AG08395 (cell line): ENCODE measurements at places on chromosomes 12 and 14.

DNA sequence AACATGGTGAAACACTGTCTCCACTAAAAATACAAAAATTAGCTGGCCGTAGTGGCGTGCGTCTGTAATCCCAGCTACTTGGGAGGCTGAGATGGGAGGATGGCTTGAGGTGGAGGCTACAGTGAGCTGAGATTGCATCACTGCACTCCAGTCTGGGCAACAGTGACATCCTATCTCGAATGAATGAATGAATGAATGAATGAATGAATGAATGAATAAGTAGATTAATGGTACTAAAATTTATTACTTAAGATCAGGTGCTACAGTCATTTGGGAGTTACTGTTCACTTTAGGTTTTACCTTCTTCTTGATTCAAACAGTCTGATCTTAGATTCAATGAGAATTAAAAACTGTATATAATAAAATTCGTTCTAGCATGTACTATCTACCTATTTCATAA is 31.6 kb upstream of the WDR89 start:
- no peak for DNase-seq

DNA sequence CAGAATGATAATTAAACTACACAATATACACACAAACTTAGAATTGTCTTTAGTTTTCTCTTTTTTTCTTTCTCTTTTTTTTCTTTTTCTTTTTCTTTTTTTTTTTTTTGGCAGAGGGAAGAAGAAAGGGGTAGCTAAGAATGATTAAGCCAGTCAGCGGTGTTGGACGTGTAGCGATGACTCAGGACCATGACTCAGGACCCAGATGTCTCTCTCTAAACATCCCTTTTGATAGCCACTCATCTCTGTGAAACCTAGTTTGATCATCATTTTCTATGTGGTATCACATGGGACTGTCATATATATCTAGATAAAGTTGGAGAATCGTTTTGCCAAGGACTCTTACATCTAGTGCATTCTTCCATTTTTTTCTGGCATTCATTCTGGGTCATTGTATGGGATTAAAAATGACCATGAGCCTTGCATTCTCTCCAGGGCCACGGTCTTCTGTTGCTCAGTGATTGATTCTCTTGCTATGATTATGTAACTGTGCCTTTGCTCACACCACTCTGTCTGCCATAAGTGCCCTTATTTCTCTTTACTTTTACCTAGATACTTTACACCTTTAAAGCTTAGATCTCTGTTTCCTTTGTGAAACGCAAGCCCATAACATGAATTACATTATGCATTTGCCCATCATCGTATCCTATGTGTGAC is 26.6 kb upstream of the NRXN3 start:
- DNase-seq: no peak

- no peak for DNase-seq
Observed at GRCh38 chr12:1435456-1435855, 158.9 kb downstream of the FBXL14 start.

GRCh38 chr12:2498964-2499500 is 295.7 kb upstream of the FKBP4 start:
- no peak for DNase-seq

- no peak for DNase-seq
Observed at GRCh38 chr12:54723379-54724256, 75.5 kb upstream of the DCD start.

DNA sequence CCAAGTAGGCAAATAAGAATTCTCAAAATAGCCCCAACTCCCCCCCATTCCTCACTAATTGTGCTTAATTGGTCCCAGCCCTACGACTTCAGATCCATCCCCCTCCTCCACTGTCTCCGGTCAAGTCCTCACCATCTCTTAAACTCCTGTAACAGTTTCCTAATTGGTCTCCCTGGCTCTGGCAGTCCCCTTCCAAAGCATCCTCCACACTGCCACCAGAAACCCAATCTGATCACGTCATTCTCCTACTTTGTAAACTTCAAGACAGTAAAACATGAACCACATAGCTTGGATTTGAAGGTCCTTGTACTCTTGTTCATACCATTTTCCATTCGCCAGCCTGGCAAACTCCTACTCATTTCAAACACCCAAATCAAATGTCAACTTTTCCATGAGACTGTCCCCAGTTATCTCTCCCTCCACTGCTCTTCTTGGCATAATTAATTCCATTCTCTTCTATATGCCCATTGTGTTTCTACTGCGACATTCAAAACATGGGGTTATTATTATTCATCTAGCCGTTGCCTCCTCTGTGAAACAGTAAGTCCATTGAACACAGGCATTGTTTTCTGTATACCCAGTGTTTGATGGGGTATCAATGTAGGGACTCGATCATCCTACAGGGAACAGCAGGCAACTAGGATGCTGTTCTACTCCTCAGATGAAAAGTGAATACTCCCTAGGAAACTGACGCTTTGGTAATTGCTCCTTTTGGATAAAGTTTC is 104.6 kb downstream of the EGLN3 start:
- no peak for DNase-seq

DNA sequence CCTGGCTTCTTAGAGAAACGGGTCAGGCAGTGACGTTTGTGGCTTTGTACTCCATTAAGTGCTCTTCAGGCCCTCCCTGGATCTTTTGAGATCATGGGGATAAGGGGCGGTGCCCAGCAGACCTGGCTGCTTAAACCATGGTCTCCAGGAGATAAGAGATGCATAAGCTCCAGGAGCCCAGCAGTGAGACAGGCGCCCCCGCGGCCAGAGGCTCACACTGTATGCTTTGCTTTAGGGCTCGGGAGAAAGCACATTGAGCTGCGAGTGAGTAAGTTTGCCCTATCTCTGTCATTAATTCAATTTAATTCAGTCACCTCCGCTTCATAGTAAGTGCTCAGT is 359.5 kb downstream of the CACNA1C start:
- DNase-seq: no peak

DNA sequence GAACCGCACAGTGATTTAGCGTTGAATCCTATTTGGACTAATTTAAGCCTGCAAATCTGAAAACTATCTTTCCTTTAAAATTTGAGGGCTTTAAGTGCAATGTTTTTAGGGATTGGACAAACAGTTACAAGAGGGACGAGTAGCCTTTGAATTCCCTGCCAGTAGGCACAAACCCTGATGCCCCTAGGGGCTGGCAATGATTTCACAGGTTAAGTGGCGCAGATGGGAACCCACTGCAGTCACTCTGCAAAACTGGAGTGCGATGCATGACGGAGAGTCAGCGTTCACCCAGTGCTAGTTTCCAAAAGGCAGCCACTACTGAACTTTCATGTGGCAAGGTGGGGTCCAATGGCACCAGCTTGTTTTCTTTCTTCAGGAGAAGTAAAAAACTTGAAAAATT is 99.4 kb upstream of the FRMD6 start:
- DNase-seq: no peak

DNA sequence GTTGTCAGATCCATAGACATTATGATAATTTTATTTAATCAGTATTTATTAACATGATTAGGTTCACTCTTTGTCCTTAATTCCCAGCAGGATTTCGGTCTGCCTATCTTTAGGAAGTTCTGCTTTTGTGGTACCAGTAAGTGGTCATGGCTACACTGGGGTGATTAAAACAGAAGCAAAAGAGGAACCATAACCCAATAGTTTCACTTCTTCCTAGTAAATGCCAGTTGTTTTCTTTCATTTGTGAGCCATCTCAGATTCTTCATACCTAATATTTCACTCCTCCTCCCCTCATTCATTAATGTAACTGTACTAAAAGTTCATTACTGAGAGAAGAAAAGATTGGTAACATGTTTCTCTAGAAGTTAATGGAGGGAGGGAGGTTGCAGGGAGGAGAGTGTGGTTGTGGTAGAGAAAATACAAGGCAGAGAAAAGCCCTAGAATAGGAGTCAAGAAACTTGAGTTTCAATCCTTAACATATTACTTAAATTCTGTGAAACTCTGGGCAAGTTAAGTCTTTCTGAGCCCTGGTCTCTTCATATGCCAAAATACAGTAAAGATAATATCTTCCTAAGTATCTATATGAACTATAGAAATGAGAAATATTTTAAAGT is 101.2 kb downstream of the PEBP1 start:
- DNase-seq: no peak

- DNase-seq: no peak
Observed at GRCh38 chr12:52432559-52433207, 1.5 kb downstream of the KRT75 start.

DNA sequence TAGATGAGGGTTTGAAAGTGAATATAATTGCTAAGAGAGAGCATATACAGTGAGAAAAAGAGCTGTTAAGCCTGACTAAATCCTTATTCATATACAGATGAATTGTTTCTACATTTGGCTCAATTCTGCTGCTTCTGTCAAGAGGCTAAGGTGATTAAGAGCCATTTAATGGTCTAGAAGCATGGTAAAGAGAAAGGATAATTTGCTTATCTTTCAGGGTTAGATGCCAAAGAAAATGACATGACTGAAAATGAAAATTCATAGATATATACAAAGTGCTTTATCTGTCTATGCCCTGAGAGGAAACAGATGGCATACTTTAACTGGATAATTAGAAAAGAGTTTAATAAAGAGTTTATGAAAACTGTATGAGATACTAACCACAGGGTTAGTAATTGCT is 834.9 kb downstream of the SLC6A15 start:
- DNase-seq: no peak

DNA sequence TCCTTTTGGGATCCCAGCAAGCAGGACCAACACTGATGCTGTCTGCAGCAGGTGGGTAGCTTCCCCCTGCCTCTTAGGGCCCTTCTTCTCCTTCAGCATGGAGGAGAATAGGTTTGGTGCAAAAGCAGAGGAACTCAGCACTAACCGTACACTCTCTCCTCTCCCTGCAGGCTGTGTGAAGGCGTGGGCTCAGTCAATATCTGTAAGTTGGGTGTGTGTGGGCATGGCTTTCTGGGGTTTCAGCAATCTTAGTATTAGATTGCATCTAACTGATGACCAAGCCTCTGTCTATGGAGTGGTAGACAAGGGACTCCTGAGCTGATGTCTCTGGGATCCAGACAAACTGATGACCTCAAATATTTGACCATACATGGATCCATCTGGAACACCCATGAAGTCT is 14.3 kb downstream of the KRT85 start:
- no peak for DNase-seq

DNA sequence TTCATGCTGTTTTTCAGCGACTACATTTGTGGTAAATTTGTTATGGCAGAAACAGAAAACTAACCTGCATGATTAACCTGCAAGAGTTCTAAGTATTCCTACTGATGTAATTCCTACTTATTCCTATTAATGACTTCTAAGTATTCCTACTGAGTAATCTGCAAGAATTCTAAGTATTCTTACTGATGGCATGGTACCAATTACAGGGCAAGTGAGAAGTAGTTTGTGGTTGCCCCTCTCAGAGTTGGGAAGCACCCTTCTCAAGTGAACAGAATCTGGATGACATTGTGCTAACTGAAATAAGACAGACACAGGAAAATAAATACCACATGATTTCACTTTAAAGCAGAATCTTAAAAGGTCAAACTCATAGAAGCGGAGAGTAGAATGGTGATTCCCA is 100.9 kb upstream of the CPNE8 start:
- no peak for DNase-seq

DNA sequence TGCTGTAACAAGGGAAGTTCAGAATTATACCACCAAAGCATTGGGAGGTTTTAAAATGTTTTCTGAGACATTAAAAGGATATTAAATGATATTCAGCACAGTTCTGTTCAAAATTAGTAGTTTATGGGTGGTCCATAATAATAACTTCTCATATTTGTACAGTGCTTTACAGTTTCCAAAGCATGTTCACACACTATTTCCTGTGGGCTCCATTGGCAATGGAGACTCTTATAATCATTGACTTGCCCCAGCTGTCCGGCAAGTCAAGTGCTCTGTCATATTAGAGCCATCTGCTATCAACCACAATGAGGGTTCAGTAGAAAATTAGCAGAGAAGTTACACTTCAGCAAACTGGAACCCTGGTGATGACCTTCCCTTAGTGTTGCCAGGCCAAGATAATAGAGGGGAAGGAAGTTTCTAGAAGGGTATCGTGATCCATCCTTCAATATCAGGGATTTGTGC is 526.6 kb upstream of the CCDC196 start:
- DNase-seq: no peak

GRCh38 chr12:52618216-52618615 is at the start of gene KRT73:
Gene KRT73 (minus strand): TSS chr12:52618559. CDS start chr12:52618524, 35 bp downstream.
- DNase-seq: no peak

GRCh38 chr14:78103271-78103670 is 66.9 kb upstream of the NRXN3 start:
- DNase-seq: no peak

DNA sequence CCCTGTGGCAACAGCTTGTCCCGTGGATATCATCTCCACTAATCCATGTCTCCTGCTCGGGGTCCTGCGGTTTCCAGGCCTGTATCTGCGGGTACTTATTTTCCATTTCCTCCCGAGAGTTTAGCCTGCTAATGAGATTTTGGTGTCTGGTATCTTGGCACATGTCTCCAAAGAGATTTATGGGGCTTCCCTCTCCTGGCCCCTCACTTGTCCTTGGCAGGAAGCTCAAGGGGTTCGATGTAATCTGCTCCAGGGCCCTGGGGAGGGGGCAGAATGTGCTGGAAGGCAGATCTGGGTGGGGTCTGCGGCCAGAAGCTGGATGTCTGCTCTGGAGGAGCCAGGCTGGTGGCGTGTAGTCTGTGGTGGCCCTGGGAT is 85.7 kb downstream of the KIF26A start:
- DNase-seq: no peak

DNA sequence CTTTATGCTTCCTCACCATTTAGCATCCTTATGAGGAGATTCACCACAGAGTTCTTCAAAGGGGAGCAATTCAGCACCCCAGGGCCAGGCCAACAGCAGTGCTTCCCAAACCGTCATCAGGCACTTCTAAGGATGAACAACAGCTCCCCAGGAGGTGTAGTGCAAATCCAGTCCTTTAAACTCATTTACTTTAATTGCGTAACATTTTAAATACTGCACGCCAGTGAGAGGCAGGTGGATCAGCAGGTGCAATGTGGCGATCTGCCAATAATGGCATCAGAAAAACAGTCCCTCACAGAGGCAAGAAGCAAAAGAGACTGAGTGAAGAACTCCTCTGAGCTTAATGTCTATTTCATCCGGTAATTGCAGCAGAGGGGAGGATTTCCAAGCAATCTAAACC is 770.9 kb upstream of the FOXG1 start:
- DNase-seq: no peak
